ENCODE measurements at places on chromosomes 2 and 18.

DNA sequence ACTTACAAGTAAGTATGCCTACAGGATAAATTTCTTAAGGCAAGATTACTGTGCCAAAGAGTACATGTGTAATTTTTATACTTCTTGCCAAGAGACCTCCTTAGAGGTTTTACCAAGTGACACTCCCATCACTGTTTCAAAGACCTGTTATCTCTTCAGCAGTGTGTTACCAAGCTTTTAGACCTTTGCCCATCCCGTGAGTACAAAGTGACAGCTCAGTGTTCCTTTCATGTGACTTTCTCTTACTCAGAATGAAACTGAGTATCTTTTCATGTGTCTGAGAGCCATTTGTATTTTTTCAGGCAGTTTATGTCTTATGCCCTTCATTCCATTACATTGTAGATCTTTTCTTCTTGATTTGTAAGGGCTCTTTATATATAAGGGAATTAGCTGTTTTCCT, 287.5 kb upstream of the SALL3 start:
- DNase-seq = no peak

DNA sequence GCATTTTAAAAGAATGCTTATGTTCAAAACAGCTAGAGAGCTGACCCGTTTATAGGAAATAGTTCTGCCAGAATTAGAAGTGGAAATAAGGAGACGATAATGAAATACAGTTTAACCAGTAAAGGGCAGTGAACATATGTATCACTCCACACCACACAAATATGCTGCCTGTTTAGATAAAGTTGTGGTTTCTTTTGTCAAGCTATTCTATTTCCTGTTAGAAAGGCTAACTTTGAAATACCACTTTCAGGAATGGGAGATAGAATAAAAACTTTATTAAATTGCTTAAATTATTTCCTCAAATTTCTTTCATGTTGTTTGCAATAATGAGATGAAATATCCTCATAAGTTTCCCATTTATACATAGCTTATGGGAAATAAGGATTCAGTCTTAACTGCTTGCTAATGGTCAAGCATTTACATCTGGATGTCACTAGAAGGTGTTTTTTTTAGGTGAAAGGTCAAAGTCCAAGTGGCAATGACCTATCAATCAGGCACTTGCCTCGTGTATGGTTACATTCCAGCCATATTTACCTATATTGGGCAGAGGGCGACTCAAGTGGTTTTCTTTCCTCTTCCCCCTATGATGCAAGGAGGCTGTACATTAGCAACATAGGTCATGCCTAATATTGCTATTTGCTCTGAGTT, 148.9 kb downstream of the ZEB2 start:
- no peak for DNase-seq

- no peak for DNase-seq
These were observed 211.7 kb upstream of the REV1 start for GRCh38 chr2:99701503-99701902.

DNA sequence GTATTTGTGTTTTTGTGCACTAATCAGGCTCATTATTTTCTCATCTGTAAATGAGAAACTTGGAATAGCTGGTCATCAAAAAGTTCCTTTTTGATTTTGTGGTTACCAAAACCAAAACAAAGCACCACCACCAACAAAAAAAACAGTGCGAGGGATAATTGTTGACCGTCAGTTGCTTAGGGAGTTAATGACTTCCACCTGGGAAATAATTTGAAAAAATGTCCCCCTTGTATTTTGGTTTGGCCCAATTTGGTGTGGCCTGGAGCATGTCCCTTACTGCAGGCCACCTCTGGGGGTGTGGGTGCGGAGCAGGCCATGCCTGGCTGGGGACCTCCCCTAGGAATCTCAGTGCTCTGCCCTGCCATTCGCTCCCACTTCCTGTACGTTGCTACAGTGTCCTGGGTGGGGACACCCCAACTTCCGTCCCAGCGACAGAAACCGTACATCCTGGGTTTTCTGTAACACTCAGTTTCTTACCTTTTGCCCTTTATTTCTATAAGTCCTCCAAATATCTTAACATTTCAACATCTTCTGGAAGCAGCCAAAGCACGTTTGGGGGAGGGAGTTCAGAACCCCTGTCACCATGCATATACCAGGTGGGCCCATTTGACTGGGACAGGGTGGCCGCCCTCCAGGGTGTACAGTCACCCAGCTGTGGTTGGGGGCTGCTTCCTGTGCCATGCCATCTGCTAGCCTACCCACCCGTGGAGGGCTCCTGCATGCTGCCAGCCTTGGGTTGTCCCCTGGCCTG, 31.3 kb downstream of the NCK2 start:
- no peak for DNase-seq

GRCh38 chr18:79022603-79023002, 43.0 kb downstream of the SALL3 start:
- DNase-seq = no peak

DNA sequence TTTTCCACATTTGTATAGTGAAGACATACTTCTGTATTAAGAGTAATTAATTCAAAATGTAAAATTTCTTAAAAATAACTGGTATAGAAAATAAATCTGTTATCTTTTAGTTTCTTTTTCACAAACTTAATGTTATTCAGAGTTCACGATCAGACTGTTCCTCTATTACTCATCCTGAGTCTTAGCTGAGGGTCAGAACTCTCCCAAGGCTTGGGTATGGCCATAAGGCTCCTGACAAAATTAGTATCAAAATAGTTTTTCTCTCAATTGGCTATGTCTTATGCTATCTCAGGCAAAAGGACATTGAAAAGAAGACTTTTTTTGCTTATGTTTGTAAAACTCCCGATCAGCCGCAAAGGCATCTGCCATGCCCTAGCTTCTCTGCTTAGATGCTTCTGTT, 56.1 kb upstream of the NAB1 start:
- no peak for DNase-seq

DNA sequence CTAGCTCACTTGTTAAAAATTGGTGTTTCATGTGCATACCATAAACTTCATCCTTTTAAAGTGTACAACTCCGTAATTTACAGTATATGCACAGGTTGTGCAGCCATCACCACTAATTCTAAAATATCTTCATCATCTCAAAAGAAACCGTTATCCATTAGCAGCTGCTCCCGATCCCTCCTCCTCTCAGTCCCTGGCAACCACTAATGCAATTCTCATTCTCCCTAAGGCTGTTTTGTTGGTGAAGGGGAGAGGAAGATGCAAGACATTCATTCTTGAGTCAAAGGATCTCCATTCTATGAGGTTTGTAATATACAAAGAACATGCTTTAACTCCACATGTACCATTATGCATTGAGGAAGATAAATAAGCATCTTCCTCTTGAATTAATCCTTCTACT, 48.6 kb downstream of the RNU4ATAC start:
- DNase-seq = no peak

- DNase-seq = no peak
These were observed 77.7 kb downstream of the MYT1L start for GRCh38 chr2:2253172-2254016.

DNA sequence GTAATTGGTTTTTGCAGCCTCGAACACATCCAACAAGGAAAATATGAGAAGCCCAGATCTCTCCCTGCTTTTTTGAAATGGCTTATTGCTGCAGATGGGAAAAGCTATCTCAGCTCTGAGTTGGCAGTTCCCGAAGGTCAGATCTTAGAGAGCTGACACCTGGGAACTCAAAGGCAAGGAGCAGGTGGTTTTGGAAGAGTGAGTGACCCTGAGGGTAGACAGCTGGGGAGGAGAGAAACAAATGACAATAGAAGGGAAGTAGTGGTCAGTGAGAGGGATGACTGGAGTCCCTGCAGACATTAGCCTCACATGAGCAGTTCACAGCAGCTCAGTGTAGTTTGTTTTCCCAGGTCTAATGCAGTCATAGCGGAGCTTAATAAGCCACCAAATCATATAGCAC, 317.9 kb downstream of the STK39 start:
- DNase-seq = no peak

DNA sequence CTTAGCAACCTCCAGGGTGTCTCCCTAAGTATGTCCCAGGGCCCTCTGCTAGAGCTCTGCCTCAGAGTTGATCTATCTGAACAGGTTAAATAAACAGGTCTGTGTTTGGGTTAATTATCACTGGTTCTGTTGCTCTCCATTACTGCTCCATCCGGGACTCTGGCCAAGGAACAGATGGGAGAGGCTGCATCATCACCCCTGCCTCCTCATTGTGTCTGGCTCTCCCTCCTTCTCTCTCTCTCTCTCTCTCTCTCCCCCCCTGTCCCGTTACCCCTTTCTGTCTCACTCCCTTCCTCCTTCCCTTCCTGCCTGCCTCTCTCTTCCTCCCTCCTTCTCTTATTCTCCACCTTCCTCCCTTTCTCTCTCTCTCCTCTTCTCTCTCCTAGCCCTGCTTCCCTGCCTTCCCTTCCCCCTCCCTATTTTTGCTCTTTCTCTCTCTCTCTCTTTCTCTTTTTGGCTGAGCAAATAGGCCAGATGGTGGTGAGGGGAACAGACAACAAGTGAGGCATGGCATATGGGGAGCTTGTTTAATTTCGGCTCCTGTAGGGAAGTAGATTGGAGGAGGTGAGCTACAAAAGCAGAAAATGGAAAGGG, 62.1 kb downstream of the SETBP1 start:
- DNase-seq = no peak

DNA sequence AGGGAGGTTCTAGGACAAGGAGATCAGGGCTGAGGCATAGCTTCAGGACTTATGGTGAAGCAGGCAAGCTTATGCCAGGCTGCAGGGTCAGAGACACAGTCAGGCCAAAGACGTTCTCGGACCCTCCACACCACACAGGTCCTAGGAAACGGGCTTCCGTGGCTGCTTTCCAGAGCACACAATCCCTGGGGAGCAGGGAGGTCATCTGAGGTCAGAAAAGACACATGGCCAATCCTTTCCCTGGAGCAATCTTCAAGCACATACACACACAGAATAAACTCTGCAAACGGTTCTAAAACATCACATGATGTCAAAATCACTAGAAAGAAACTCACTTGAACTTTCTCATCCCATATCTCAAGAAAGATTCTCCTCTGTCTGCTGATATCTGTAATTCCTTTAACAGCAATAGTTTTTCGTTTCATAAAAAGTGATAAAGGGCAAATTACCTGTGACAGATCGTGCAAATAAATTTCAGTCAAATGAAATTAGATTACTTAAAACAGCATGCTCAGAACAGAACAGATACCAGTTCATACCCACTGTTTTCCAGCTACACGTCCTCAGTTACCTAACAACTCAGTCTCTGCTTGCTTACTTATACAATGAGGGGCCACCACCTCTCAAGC, 63.9 kb downstream of the MBOAT2 start:
- no peak for DNase-seq

GRCh38 chr2:75577280-75577679, 16.5 kb upstream of the EVA1A start:
- DNase-seq = no peak

DNA sequence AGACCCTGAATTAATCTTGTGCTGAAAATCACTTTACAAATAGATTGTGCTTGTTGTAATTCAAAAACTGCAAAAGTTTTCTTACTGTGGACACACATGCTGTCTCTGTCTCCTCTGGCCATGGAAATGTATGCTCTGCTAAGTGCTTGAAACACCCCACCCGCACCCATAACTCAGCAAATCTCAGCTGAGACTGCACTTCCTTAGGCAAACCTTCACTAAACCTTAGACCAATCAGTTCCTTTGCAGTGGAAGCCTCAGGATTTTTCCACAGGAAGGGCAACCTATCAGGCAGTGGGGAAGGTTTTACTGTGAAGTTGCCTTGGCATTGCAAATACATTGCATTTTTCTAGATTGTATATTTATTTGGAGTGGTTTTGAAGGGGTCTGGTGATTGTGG, 62.2 kb upstream of the PLA2R1 start:
- no peak for DNase-seq

DNA sequence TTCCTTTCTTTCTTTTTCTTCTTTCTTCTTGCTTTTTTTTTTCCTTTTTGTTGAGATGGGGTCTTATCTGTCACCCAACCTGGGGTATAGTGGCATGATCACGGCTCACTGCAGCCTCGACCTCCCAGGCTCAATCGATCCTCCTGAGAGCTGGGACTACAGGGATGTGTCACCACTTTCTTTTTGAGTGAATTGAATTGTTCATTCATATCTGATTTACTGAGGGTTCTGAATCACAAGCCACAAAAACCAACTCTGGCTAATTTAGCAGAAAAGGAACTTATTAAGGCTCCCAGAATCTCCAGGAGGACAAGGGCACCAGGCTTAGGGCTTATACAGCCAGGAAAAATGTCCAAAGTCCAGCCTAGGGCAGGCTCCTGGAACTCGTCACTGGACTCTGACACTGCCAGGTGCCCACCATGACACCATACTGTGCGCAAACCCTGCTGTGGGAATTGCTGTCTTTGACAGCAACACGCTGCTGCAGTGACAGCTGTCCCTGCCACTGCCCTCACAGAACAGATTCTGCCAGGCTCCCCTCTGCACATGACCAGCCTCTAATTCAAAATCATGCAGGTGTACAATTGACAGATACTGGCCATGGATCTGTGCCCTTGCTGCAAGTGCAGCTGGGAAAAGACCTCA, 42.9 kb upstream of the EML6 start:
- no peak for DNase-seq

DNA sequence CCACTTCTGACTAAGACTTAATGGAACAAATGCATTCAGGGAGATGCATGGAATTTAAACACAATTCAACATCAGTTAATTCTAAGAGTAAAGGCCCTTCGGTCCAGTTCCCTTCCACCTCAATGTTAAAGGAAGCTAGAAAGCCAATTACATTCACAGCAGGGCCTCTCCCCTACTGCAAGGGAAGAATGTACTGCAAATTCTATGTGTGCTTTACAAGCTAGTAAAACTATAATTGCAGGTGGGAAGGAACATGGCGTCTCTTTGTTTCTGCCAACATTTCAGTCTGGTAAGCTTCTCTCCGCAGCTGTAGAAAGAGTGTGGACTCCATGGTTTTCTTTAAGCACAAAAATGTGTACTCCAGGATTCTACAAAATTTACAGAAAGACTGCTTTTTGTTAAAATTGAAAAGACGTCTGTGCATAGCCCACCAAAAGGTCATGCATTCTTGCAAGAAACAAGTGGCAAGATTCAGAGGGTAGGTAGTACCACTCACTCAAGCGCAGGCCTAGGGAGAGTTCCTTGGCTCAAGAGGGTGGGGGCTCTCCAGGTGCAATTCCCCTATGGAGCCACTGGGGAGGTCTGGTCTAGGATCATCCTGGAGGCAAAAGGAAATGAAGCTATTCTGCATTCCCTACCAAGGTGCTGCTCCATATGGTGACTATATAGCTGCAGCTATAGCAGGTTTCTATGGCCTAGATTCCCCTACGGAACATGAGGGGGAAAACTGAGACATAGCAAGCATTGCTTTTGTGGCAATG, 127.0 kb upstream of the FZD5 start:
- DNase-seq = no peak

- no peak for DNase-seq
These were observed 17.6 kb downstream of the PMAIP1 start for GRCh38 chr18:59917422-59917821.

GRCh38 chr2:26344581-26345282, 1.2 kb upstream of the SELENOI start:
- no peak for DNase-seq

GRCh38 chr2:65278531-65278981, 50.9 kb downstream of the ACTR2 start:
- DNase-seq = no peak

- no peak for DNase-seq
These were observed 40.7 kb downstream of the PCBP1 start for GRCh38 chr2:70128005-70128404.
